HFF-Myc (cell line): ENCODE measurements at places on chromosomes 16 and 17.

- no peak for DNase-seq
Measured at GRCh38 chr17:32558326-32558955, 71.6 kb downstream of the CDK5R1 start.

GRCh38 chr17:17666111-17666714, 15.0 kb upstream of the RAI1 start:
- no peak for DNase-seq

GRCh38 chr17:10793816-10794215, 10.1 kb downstream of the TMEM238L start:
- DNase-seq = no peak

- no peak for DNase-seq
Measured at GRCh38 chr17:73293480-73293911, 18.3 kb downstream of the CDC42EP4 start.

- DNase-seq = no peak
Measured at GRCh38 chr17:69505740-69506139, 91.2 kb downstream of the MAP2K6 start.

DNA sequence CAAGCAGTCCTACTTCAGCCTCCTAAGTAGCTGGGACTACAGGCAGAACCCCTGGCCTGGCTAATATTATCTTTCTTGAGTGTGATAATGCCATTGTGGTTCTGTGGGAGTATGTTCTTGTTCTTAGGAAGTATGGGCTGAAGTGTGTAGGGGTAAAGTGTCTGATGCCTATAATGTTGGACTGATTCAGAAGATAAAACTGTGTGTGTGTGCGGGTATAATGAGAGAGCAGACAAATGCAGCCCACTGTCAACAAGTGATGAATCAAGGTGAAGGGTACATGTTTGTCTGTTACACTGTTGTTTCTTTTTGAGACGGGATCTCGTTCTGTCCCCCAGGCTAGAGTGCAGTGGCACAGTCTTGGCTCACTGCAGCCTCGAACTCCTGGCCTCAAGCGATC, 127.5 kb downstream of the CLEC16A start:
- DNase-seq = no peak

DNA sequence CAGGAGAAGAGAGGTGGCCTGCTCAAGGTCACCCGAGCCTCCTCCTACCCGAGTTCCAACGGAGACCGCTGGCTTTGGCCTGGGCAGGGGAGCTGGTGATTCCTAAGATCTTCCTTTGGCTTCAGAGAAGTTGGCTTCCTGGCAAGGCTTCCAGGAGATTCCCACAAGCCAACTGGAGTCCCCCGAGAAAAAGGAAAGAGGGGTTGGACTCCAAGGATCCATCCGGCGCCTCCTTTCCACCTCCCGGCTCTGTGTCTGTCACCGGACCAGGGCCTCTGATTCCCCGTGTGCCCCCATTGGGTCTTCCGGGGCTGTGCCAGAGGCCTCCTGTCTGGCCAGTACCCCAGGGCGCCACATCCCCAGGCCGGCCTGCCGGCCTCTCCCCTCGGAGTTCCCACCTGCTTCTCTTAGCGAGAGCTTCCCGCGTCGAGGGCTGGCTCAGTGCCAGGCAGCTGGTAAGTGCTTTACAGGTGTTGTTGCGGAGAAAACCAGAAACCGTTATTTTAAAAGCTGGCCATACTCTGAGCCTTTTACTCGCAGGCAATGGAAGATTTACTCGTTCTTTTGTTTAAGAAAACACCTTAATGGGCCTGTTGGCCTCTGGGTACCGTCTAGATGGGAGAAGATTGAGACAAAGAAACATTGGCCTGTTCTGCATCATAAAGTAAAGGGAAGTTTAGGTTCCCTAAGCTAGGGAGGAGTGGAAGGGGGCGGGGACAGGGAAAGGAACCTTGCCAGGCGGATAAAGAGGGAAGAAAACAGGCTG, 258.4 kb upstream of the SDK2 start:
- DNase-seq = no peak

DNA sequence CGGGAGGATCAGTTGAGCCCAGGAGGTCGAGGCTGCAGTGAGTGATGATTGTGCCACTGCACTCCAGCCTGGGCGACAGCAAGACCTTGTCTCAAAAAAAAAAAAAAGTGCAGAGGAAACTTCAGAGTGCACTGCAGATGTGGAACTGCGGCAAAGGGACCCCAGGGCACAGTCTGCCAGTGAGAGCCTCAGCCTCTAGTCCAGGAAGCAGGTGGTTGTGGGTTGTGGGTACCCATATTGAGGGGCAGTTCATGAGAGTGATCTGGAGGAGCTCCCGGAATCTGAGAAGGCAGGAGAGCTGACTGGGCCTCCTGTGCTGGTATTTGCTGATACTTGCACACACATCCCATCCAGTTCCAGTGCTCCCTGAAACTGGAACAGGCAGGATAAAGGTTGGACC, 13.1 kb downstream of the FOXN1 start:
- no peak for DNase-seq

GRCh38 chr17:73427198-73427597, 115.4 kb upstream of the CDC42EP4 start:
- no peak for DNase-seq

DNA sequence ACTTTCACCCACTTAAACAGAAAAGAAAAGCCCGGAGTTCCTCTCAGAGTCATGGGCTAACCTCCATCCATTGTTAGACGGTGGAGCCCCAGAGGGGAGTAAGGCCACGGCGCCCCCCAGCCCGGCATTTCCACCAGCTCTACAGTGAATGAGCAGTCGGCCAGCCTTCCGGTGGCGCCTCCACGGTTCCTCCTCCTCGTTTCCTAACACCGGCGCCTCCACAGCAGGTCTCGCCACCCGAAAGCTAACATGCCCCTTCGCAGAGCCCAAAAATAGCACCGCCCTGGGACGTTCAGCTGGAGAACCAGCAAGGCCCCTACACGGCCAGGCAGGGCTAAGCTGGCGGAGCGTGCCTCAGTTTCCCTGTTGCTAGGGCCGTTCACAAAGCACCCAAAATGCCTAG, 858 bp downstream of the MMD start:
- no peak for DNase-seq

- DNase-seq = no peak
Measured at GRCh38 chr17:2025220-2025621, at the start of gene RTN4RL1. Gene RTN4RL1 (minus strand): TSS chr17:2025334. CDS start chr17:2024865, 469 bp downstream.

DNA sequence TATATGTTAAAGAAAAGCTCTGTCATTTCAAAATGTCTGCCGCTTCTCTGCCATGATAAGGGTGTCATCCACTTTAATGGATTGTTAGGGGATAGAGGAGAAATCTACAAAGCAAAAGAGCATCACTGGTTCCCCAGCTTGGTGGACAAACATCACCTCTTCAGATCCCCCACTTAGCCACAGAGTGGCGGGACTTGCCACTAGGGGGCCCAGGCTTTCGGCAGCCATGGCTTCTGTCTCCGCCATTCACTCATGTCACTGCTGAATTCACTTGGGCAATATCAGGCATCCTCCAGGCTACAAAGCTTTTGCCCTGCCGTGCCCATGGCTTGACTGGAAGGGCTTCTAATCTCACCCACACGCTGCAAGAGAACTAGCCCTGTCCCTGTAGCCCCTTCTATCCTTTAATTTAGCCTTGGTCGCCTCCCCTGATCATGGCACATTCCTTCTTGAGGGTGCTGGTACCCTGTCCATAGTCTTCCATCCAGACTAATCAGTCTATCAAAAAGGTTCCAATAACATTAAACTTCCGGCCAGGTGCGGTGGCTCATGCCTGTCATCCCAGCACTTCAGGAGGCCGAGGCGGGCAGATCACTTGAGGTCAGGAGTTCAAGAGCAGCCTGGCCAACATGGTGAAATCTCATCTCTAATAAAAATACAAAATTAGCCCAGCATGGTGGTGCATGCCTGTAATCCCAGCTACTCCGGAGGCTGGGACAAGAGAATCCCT, 34.7 kb downstream of the SBK1 start:
- no peak for DNase-seq

GRCh38 chr16:47492428-47493377, 31.6 kb downstream of the PHKB start:
- DNase-seq = no peak

DNA sequence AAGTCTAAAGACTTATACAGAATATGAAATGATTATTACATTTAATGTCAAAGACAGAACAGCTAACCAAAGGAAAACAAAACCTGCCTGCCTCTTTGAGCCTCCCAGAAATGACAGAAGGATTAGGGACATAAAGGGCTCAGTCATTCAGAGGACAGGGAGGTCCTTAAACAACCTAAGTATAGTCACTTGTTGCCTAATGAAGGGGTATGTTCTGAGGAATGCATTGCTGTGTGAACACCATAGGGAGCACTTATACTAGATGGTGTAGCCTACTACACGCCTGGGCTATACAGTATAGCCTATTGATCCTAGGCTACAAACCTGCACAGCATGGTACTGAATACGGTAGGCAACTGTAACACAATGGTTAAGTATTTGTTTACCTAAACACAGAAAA, 106.4 kb downstream of the PARN start:
- no peak for DNase-seq

GRCh38 chr16:52209227-52209626, 337.7 kb downstream of the TOX3 start:
- no peak for DNase-seq

- DNase-seq = no peak
Measured at GRCh38 chr16:58472827-58473226, 27.1 kb upstream of the NDRG4 start.

DNA sequence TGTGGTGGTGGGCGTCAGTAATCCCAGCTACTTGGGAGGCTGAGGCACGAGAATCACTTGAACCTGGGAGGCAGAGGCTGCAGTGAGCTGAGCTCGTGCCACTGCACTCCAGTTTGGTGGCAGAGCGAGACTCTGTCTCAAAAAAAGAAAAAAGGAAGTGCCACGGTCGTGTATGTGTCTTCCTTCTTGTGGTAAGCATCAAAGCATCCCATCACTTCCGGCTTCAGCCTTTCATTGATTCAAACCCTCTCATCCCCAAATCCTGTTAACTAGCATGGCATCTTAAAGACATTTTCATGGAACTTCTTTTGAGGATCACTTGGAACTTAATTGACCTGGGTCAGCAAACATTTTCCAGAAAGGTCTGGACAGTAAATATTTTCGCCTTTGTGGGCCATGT, 126.2 kb downstream of the CPPED1 start:
- no peak for DNase-seq

- no peak for DNase-seq
Measured at GRCh38 chr17:77245162-77245926, 104.6 kb downstream of the SEC14L1 start.

DNA sequence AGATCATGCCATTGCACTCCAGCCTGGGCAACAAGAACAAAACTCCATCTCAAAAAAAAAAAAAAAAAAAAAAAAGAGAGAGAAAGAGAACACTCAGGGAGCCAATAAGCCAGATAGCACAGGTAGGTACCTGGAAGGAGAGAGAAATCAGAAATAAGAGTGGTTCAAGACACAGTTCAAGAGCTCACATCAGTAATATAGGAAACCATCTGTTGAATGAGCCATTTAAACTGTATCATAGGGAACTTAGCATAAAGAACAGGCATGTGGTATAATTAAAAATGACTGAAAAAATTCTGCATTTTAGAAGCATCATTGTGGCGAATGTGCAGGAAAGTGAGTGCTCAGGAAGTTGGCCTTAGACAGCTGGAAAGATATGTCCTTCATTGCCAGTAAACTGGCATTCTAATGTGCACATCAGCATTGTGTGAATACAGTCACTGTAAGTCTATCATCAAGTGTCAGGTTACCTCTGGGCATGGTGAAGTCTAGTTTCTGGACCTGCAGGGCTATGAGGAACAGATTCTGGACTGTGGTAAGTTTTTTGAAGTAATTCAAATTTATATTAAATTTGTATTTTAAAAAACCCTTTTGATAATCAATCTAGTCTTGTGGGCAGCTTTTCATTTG, 20.4 kb downstream of the KRT12 start:
- no peak for DNase-seq

- DNase-seq = peak; percentile 73
Measured at GRCh38 chr16:29700253-29700987, 21.4 kb downstream of the QPRT start.

DNA sequence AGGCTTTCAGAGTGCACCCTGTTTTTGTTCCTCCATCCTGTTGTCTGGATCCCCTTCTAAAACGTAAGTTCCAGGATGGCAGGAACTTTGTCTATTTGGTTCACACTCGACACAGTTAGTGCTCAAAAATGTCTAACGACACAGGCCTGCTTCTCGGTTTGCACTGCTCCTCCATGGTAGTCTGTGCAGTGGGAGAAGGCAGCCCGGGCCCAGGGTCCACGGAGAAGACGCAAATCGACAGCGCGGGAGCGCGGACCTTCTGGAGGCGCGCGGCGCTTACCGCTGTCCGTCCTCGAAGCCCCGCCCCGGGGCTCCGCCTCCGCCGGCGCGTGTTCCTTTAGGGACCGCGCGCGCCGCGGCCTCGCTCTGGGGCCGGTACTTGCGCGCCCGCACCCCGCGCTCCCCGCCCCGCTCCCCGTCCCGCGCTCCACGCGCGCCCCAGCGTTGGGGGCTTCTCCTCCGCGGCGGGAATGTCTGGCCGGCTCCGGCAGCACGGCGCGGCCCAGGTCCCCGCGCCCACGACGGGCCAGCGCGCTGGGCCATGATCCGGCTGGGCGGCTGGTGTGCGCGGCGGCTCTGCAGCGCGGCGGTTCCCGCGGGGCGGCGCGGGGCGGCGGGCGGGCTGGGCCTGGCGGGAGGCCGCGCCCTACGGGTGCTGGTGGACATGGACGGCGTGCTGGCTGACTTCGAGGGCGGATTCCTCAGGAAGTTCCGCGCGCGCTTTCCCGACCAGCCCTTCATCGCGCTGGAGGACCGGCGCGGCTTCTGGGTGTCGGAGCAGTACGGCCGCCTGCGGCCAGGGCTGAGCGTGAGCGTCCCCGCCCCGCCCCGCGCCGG, at the start of gene NT5M:
TSS of gene NT5M (plus strand) at position 364 of the 837 bp plus-strand sequence. CDS start at position 542, 178 bp downstream.
- no peak for DNase-seq

DNA sequence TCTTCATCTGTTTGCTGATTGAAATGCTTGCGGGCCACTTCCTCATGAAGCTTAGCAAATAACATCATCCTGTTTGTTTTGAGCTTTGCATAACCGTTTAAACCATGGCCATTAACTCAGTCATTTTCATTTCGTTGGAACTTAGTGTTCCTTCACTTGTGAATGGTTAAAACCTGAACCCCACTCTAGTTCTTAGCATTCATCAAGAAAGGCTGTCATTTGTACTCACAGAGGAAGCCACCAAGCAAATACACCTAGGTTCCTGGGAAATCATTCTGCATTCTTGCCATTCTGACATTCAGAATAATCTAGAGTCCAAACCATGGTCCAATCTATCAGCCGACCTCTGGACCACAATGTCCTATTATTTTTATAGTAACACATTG, 8.4 kb upstream of the TAT start:
- DNase-seq = no peak

DNA sequence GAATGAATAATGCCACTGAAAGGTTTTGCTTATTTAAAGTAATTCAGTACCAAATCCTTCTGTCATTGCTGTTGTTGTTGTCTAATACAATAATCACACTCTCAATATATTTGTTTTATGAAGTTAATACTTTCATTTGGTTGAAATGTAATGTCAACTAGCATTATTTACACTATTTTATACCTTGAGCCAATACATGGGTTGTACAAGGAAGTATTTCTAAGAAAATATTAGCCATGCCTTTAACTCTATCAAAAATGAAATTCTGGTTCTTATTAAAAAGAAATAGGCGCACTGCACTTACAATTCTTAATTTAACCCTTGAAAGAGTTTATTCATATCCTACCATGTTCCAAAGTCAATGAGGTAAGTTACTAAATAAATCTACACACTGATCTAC, 17.6 kb upstream of the ABCA10 start:
- no peak for DNase-seq

GRCh38 chr17:6145946-6146345, 75.8 kb downstream of the WSCD1 start:
- no peak for DNase-seq
